ENCODE measurements at places on chromosomes 5 and 9.

- DNase-seq: no peak
Measured at GRCh38 chr9:14957109-14957508, 46.9 kb upstream of the FREM1 start.

- no peak for DNase-seq
Measured at GRCh38 chr5:61178702-61179101, 16.4 kb upstream of the SMIM15 start.

DNA sequence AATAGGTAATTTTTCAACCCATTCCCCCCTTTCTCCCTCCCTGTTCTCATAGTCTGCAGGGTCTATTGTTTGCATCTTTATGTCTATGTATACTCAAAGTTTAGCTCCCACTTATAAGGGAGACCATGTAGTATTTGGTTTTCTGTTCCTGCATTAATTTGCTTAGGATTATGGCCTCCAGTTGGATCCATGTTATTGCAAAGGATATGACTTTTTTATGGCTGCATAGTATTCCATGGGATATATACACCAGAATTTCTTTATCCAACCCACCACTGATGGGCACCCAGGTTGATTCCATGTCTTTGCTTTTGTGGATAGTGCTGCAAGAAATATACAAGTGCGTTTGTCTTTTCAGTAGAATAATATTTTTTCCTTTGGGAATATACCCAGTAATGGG, 761.6 kb upstream of the GRAMD2B start:
- DNase-seq: no peak

DNA sequence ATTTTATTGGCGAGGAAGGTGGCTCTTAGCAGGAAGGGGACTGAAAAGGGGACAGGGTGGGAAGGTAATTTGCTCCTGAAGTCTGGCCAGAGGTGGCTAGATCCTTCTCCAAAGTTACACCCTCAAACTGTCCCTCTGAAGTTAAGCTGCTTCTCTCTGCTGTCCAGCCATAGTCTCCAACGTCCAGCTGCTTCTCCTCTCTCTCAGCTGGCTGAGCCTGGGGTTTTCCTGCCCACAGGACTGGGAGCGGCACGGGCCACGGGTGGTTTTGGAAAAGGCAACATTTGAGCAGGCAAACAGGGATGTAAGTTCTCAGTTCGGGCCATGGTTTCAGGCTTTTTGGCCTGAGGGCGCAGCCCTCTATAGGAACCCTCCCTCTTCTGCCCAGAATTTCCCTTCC, 128.3 kb downstream of the YIPF5 start:
- no peak for DNase-seq

DNA sequence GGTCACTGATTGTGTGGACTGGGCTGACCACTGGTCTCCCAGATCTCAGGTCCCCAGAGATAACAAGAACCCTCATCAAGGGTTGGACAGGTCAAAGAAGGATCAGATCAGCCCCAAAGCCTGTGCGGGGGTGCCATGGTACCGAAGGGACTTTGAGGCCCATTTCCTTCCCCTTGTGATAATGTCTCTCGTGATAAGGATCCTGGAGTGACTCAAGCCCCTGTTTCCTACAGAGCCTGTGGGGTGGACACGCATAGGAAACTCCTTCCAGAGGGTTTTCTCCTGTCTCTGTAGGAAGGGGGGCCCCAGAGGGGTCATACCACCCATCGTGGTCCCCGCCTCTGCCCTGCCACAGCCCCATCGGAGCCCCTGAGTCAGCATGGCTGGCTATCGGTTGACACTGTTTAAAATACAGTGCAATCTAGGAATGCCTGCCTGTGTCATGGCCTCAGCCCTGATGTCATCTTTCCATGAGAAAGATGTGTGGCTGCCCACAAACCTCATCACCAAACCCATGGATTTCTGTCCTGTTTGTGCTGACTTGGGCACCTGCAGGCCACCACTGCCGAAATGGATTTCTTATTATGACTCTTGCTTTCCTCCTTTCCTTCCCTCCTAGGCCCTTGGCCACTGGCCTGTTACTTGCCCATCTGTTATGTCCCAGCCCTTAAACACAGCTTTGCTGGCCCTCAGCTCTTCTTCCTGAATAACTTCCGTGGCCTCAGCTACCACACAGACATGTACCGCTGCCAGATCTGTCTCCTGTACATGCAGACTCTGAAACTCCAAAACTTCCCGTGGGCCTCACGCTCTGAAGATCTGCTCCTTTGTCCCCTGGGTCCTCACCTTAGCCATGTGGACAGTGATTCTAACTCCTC, 2.9 kb upstream of the CSF2 start:
- DNase-seq: peak; percentile 46

GRCh38 chr9:137878146-137878941, 762 bp downstream of the CACNA1B start:
- peak; percentile 19 for DNase-seq

DNA sequence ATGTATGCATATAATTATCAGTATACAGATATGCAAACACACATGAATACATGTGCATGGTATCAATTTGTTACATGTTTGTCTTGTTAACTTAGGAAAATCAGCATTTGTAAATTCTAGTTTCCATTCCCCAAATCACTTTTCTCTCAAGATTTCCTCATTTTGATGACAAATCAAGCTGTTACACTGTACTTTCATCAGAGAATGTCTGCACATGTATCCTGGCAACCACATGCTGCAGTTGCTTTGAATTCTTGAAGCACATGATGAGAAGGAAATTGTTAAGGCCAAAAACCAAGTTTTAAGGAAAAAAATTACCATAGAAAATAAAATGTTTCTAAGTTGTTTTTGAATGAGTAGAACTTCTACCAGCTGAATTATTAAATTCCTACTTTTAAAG, 1834.5 kb downstream of the EFNA5 start:
- peak; percentile 78 for DNase-seq

- DNase-seq: no peak
Measured at GRCh38 chr9:104555521-104555920, 13.4 kb upstream of the OR13C8 start.

DNA sequence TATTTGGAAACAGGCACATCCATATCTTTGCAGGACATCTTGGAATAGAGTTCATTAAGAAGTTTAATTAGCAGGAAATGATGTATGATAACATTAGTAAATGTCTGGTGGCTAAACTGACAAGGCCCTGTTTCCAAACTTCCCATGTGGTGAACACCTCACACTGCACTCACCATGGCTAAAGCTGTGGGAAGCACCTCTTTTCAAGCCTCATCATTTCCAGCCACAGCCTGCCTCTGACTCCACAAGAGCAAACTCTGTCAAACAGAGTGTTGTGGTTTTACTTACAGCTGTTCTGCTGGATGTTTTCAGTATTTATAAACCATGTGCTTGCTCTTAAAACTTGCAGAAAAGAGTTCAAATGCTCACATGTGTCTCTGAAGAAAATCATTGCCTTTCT, 14.9 kb upstream of the NDUFB6 start:
- DNase-seq: no peak

DNA sequence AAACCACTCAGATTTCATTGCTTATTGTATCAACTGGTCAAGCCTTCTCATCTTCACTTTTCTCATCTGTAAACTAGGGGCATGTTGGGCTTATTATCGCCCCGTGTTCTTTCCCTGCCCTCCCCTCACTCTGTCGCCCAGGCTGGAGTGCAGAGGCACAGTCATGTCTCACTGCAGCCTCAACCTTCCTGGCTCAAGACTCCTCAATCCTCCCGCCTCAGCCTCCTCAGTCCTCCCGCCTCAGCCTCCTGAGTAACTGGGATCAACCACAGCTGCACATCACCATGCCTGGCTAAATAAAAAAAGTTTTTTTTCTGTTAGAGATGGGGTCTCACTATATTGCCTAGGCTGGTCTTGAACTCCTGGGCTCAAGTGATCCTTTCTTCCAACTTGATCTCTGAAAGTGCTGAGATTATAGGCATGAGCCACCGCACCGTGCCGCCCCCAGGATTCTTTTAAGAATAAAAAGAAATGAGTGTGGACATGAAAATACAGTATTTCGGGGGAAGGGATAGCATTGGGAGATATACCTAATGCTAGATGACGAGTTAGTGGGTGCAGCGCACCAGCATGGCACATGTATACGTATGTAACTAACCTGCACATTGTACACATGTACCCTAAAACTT, 2.0 kb downstream of the MAML1 start:
- DNase-seq: no peak

DNA sequence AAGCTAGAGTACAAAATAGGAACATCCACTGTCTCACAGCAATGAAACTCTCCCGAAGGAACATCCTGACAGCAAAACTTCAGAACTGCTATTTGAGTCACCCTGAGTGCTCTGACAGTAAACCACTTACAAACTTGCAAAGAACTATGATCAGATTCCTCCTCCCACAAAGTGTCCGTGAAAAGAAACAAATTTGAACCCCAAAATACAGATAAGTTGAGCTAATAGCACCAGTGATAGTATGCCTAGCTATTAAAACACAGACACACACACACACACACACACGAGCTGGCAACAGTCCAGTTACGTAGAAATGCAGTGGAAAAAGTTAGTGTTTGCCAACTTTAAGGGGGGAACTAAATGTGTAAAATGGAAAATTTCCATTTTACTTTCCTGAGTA, 3.1 kb upstream of the GLIS3 start:
- DNase-seq: peak; percentile 61

DNA sequence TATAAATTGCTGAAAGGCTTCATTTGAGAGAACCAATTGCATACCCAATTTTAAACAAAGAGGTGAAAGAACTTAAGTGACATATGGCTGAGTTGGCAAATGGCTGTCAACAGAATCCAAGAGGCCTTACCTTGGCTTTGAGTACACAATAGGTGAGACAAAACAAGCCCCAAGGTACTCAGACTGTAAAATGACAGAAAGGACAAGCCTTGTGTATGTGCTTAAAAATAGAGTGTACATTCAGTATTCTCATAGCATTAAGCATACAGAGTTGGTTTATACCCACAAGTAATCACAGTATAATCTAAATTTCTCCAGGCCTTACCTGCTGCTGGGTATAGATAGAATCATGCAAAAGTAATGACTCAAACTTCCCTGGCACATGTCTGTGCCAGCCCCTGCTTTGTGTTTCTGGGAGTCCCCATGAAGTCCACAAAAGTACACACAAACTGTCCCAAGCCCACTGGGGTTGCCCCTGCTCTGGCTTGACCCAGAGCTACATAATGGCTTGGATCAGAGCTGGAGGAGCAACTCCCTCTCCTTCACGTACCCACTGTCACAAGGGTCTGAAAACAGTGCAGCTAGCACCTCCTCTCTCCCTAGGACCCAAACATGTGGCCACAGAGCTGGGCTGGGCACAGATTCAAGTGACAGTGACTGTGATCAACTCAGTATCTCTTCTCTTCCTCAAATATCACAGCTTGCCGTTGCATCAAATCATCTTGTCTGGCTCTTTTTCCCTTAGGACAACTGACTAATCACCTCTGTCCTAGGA, 250.8 kb downstream of the ENC1 start:
- no peak for DNase-seq

DNA sequence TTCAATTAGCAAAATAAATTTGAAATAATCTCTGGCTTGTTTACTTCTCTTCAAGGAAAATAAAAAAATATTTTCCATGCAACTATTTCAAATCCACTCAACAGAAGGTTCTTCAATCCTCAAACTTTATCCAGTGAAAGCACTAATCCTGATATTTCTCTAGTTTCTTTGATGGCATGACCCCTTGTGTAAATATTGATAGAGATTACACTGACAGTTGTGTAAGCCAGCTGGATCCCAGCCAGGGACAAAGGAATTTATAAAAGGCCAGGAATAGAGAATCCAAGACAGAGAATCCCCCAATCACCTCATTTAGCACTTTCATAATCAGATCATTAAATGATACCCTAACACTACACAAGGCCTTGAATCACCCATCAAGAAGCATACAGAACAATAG, 135.2 kb downstream of the GNA14 start:
- DNase-seq: peak; percentile 46

GRCh38 chr5:95007921-95008597, 276.8 kb downstream of the MCTP1 start:
- no peak for DNase-seq

GRCh38 chr5:160507221-160507721, 85.6 kb downstream of the PTTG1 start:
- peak; percentile 14 for DNase-seq

DNA sequence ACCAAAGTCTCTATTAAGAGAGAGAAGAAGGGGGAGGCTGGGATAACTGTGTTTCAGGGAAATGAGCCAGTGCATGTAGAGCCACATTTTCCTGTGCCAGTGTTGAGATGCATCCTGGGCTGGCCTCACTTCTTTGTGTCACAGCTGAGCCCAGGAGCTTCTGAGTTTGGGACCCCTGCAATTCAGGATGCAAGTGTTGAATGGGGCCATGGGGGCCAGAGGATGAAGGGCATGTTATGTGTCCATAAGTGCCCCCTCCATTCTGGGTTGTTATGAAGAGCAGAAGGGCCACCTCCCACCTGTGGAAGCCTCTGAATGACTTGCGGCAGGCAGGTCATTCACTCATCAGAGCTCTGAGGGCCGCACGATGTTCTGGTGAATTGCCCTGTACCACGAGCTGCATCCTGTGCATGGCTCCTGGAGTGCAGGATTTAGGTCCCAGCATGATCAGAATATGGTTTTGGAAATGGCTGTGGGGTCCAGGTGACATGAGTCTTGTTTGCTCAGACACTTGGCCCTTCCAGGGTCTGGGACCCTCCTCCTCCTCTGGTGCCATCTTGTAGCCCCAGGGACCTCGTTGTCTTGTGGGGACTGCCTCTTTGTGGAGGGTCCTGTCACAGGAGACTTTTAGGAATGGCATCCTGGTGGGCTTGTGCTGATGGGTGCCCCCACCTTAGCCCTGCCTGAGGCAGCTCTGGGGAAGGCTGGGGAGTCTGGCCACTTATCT, 115.4 kb upstream of the PITX1 start:
- no peak for DNase-seq

- DNase-seq: no peak
Measured at GRCh38 chr9:121782514-121783110, 131.2 kb downstream of the DAB2IP start.

GRCh38 chr9:132780230-132781007, 97.7 kb downstream of the AK8 start:
- no peak for DNase-seq

DNA sequence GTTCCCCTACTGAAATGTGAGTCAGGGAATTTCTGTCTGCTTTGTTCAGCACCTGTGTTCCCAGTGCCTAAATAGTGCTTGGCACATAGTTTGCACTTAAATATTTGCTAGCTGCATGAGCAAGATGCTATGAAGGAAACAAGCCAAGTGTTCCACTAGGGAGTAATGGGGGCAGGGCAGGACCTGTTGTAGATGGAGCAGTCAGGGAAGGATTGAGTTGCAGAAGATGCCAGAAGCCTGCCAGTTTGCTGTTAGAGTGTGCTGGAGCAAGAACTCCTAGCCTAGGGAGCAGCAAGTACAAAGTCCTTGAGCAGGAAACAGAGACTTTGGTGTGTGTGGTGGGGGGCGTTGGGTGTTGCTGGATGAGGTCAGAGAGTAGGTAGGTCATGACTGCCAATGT, 87.5 kb downstream of the DAB2IP start:
- peak; percentile 51 for DNase-seq

DNA sequence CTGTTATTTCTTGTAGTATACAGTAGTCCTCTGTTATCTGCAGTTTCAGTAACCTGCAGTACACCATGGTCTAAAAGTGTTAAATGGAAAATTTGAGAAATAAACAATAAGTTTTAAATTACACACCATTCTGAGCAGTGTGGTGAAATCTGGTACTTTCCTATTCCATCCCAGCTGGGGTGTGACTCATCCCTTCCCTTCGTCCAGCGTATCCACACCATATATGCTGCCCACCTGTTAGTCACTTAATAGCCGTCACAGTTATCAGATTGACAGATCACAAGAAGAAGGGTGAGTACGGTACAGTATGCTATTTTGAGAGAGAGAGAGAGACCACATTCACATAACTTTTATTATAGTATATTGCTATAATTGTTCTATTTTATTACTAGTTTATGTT, 28.9 kb downstream of the FAM151B start:
- peak; percentile 56 for DNase-seq

- peak; percentile 43 for DNase-seq
Measured at GRCh38 chr9:134066526-134066912, 1.3 kb downstream of the BRD3 start.

Measured in cardiac fibroblast (primary cell).